ENCODE measurements at places on chromosomes 12 and 14.
A peak's percentile ranks its signal among the peaks of the same experiment; 100 is the strongest.

GRCh38 chr12:66822961-66823360 is 144.1 kb upstream of the GRIP1 start:
- no peak for DNase-seq

DNA sequence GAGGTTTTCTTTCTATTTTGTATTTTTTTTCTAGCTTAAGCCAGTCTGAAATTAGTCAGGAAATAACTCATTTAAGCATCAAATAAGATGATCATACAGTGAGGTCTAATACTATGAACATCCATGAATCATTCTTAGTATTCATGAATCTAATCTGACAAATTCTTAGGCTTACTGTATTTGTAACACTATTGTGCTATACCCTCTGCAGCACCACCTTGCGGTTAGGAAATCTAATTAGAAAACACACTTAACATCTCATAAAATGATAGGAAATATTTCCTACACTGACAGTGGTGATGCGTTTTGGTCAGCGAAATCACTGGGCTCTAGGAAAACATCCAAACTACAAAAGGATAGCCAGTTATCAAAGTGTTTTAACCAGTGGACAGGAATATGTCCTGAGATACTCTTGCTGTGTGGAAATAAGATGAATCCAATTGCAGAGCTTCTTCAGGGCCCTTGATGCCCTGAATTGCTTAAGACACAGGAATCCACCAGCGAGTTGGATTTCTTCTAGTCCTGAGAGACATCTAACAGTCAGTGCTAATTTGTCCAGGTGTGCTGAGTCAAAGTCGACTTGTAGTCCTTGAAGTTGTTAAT is 109.3 kb upstream of the MYF6 start:
- DNase-seq: no peak

GRCh38 chr12:102438827-102439210 is 41.5 kb downstream of the IGF1 start:
- DNase-seq: no peak

- DNase-seq: no peak
Observed at GRCh38 chr12:95239216-95239615, 21.6 kb downstream of the VEZT start.

GRCh38 chr12:6890789-6891645 is 13.6 kb upstream of the LRRC23 start:
- DNase-seq: peak; percentile 94

GRCh38 chr12:94714378-94715114 is 64.2 kb upstream of the TMCC3 start:
- no peak for DNase-seq

- no peak for DNase-seq
Observed at GRCh38 chr14:75805646-75806045, 144.6 kb downstream of the TTLL5 start.

GRCh38 chr14:21313512-21313911 is 33.6 kb downstream of the RPGRIP1 start:
- DNase-seq: no peak

DNA sequence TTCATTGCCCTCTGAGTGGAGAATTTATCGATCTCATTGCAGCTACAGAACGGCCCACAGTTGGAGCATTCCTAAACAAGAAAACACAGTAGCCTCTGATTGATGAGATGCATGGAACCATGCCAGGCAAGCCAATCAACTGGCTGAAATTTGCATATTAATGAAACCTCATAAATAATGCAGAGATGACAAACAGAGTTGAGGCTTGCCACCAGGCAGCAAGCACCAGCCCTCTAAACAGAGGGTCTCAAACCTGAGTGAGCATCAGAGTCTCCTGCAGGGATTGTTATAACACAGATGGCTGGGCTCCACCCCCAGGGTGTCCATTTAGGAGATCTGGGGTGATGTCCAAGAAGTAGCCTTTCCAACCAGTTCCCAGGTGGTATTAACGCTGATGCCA is 60.9 kb upstream of the CMKLR1 start:
- no peak for DNase-seq

DNA sequence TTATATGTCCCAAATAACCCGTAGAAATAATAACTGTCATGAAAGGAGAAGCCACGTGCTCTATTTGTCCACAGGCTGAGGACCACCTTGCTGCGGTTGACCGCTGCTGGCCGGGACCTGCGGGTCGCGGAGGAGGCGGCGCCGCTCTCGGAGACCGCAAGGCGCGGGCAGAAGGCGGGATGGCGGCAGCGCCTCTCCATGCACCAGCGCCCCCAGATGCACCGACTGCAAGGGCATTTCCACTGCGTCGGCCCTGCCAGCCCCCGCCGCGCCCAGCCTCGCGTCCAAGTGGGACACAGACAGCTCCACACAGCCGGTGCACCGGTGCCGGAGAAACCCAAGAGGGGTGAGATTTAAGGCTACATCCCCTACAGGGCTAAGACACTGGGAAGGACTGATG is 21.0 kb downstream of the RPGRIP1 start:
- peak; percentile 41 for DNase-seq

DNA sequence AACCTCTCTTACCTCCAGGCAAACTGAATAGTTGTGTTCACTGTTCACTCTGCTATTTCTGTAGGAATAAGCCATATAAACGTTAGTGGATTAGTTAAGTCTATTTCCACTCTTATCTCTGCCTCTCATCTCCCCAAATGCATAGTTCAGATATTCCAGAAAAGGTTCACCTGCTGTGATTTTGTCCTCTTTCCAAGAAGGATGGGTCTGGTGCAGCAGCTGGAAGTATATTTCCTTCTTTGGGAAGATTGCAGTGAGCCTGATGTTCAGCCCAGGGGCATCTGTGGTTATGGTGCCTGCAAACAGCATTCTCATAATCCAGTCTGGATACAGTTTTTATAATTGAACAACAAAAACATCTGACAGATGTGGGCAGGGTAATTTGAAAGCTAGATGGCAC is 97.7 kb downstream of the TPH2 start:
- no peak for DNase-seq

All from GM12891 (cell line).